ENCODE measurements at places on chromosomes 3 and 15.

GRCh38 chr3:35780800-35781199 lies 141.5 kb downstream of the ARPP21 start:
- no peak for DNase-seq

DNA sequence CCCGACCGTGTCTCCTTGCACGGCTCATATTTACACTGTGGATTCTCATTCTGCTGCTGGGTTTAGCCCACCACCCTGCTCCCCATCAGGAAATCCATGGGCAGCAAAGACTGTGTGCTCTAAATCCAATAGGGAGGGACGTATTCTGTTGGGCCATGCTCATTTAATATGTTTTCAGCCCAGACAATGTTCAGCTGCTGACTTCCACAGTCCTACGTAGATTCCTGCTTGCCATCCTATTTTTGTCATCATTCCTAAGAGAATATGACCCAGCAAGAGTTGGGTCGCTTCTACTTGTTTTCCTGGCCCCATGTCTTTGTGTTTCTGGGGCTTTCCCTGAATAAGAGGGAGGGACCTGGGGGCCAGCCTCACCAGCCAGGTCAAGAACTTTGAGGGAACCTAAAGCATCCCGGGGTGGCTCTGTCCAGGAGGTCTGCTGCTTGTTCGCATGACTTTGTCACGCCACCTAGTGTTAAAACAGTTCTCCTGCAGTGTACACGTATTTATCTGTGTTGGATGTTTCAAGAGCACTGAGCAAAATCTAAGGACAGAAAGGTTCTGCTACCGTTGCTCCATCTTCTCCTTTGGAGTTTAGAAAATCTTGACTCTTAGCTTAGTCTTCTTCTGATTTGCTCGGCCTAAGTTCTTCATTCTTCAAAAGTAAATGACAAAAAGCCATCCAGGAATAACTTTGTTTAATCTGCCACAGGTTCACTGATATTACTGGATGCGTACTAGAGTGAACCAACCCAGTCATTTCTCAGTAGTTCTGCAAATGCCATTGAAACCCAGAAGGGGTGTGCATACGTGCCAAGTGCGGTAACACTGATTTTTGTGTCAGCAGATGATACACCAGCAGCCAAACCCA lies 79.8 kb upstream of the NR2E3 start:
- DNase-seq = peak; percentile 55

DNA sequence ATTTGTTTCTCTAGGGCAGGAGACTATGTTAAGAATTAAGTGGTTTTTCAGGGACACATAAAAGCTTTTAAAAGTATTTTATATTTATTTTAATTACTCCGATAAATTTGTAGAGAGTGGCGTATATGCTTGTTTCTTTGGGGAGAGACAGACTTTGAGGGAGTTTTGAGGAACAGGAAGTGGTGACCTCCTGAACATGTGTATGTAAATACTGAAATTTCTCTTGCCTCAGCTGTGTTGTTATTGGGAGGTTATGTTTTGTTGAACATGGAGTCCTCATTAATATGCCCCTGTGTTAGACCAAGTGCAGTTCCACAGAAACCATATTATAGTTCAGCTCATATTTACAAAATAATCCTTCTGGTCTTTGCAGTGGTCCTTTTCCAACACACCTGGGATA lies 41.8 kb upstream of the UTS2B start:
- no peak for DNase-seq

GRCh38 chr3:149487598-149488197 lies 13.2 kb downstream of the TM4SF4 start:
- DNase-seq = peak; percentile 19

GRCh38 chr15:59376733-59377132 lies 4.1 kb upstream of the MYO1E start:
- DNase-seq = no peak

DNA sequence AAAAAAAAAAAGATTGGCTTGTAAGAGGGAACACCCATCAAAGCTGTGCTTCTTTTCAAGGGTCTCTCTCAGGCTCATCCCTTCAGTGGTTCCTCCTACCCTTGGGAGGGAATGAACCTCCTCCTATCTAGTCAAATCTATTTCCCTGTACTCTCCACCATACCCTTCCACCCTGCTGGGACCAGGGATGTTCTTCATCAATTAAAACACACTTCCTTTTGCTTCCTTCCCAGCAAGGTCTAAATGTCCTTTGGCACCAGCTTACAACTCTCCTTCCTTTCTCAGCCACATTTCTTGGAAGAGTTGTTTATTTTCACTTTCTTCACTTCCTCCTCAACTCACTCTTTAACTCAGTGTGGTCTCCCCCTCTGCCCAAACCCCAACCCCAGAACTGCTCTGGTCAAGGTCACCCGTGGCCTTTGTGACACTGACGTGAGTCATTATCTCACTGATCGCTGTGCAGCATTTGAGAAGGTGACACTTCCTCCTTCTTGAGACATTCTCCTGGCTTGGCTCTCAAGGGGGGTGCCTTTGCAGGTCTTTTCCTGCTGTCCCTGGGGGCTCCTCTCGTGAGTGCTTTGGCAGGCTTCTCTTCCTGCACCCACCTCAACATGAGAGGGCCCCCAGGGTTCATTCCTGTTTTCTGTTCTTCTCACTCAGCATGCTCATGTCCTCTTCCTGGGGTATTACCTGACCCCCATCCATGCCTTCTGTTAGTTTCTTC lies 210.5 kb upstream of the TLE3 start:
- DNase-seq = no peak

DNA sequence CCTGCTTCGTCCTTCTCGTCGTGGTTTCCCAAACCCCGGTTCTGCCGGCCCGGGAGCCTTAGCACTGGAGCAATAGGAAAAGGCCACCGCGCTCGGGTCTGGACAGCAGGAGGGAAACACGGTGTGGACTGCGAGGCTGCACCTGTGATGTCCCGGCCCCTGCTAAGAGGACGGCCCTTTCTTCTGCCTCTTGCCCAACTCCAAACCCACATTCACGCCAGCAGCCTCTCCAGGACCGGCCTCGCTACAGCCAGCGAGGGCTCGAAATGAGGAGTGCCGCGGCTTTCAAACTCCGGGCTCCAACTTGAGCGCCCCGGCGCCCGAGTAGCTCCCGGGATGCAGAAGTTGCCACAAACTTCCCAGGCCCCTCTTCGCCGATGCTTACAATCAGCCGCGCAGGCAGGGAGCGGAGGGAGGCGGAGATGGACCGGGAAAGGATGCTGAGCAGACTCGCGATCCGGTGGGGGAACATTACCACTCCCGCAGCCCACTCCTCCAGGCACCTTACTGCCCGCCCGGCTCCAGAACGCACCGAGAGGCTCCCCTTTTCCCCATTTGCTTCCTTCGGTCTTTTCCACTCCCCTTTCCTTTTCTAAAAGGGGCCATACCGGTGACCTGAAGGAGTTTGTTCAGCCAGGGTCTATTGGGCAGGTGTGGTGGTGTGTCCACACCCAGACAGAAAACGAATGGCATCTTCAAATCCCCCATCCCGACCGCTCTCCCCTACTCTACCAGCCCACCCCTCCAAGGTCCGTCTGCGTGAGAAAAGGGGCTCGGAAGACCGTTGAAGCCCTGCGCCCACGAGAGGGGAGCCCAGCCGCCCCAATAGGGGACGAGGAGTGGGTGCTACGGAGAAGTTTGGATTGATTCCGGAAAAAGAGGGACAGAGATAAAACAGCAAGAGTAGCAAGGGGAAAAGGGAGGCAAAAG lies 18.8 kb upstream of the SATB1 start:
- DNase-seq = no peak

GRCh38 chr3:51390246-51391074 lies 625 bp upstream of the RBM15B start:
- no peak for DNase-seq

Data from K562 (cell line).